Psoas muscle (tissue), 8 donors: ENCODE measurements at places on chromosomes 7 and 10. TPM values are rescaled to one million over a fixed set of nuclear protein-coding genes. Genes with fewer than 3 reads are reported as not detected.

Gene SDK1
- polyA plus RNA-seq, result 0.58 TPM

Gene LIPF
- polyA plus RNA-seq, result 0.06 TPM

Gene ASL
- polyA plus RNA-seq, result 32.9 TPM

Gene STK31
- polyA plus RNA-seq, result not detected
